Spinal cord (tissue), 10 donors: ENCODE measurements at places on chromosomes 3 and 15. TPM values are rescaled to one million over a fixed set of nuclear protein-coding genes. Genes with fewer than 3 reads are reported as not detected.

DNA sequence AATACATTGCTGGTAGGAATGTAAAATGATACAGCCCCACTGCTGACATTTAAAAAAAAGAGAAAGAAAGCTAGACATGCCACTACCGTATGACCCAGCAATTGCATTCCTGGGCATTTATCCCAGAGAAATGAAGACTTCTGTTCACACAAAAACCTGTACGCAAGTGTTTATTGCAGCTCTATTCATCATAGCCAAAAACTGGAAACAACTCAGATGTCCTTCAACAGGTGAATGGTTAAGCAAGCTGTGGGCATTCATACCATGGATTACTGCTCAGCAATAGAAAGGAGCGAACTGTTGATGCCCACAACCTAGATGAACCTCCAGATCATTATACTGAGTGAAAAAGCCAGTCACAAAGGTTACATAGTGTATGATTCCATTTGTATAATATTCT lies 132.5 kb downstream of the MAP2K5 start:
- no peak for DNase-seq

DNA sequence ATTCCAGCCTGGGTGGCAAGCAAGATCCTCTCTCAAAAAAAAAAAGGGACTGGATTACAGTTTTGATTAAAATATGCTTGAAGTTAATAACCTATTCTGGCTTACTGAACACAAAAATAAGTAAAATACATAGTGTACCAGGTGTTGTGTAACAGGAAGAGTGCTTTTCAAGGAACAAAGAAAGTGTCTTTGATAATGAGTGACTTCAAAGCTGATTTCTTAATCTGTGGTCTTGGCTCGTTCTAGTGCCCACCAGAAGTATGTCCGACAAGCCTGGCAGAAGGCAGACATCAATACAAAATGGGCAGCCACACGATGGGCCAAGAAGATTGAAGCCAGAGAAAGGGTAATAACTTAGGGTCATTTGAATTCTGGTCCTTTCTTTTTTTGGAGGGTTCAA lies 4.0 kb downstream of the RPL14 start:
- no peak for DNase-seq

DNA sequence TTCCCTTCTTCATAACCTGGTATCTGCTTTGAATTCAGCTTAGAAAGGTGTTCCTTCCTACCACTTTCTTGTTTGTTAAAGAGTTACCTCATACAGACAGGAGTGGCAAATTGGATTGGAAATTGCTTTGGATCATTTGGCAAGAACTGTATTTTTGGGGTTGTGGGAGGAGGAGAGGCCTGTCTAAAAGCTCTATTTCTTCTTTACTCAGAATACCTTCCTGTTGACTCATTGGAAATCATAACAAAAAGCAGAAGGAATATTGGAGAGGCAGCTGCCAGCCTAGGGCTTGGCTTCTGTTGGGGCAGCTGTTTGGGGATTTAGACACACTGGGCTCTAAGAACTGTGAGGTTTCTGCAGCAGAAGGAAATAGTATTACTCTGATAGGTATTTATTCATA lies 14.2 kb downstream of the IQGAP1 start:
- DNase-seq: no peak

GRCh38 chr3:124576565-124577493 lies 153.4 kb upstream of the UMPS start:
- DNase-seq: no peak

DNA sequence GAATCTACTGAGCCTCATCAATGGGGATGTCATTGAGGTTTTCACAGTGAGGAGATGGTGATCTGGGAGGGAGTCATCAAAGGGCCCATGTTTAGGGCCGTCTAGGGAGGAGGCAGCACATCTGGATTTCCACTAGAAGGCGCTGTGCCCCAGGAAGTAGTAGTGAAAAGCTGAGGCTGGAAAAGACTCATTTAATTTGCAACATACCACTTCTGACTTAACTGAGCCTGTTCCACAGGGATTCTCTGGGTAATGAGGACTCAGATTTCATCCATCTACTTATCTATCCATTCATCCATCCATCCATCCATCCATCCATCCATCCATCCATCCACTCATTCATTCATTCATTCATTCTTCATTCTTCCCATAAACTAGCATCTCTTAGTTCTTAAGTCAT lies 17.4 kb upstream of the SHF start:
- no peak for DNase-seq

DNA sequence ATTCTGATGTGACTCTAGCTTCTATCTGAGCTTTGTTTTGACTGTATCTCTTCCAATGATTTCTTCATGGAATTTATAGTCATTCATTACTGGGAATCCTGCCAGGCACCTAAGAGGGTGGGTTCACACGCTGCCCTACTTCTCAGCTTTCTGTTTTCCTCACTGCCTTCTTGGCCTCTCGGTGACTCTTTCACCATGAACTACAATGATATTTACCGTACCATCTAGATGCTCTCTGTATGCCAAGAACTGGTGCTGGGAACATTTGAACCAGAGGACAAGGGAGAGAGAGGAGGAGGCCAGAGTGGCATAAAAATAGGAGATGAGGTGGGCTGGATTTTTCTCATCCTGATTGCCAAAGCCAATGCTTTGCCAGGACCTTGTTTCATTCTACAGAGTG lies 280.0 kb upstream of the P2RY1 start:
- no peak for DNase-seq

- DNase-seq: no peak
Observed at GRCh38 chr15:43541785-43542184, 24.4 kb downstream of the MAP1A start.

DNA sequence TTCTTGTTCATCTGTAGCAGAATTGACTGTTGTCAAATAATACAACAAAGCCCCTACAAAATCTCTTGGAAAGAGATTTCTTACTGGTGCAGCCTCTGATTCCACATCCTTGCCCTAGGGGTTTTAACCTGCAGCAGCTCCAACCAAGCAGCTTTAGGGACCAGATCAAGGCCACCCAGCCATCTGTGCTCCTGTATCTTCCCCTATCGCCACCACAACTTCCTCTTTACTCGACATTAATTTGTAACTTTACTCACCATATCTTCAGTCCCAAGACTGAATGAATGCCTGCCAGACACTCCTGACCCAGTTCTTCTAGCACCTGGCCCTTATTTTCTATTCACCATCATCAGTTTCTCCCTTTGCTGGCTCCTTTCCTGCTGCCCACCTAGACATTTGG lies 156.6 kb upstream of the IL12A start:
- no peak for DNase-seq

DNA sequence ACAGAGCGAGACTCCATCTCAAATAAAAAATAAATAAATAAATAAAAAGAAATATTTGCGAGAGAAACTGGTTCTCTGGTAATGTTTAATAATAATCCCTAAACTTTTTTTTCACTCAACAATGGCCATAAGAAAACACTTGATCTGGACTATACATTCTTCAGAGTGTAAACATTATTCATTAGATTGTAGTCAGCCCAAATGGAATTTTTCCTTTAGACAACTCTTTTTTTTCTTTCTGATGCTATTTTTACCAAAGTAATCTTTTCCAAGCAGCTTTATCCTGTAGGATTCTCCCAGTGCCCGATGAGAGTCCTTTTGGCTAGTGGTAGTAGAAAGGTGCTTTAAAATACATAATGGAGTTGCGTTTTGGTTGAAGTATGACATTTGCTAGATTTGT lies 90.4 kb downstream of the NEDD4 start:
- no peak for DNase-seq

The FETUB gene
- not detected for total RNA-seq

- DNase-seq: no peak
Observed at GRCh38 chr15:63041974-63042876, at the start of gene TPM1. TSS of gene TPM1 (plus strand) at chr15:63042747. CDS start at chr15:63042830, 83 bp downstream.
